Stimulated activated CD4-positive, alpha-beta T cell treated with anti-CD3 and anti-CD28 coated beads, Interleukin-4, amount 100 ng/mL, for 48 hours (primary cell): ENCODE measurements at places on chromosomes 12 and 14.

GRCh38 chr12:120479458-120479857, 9.9 kb upstream of the SRSF9 start:
- DNase-seq, result no peak

GRCh38 chr14:100651999-100652508, 64.8 kb upstream of the BEGAIN start:
- no peak for DNase-seq

DNA sequence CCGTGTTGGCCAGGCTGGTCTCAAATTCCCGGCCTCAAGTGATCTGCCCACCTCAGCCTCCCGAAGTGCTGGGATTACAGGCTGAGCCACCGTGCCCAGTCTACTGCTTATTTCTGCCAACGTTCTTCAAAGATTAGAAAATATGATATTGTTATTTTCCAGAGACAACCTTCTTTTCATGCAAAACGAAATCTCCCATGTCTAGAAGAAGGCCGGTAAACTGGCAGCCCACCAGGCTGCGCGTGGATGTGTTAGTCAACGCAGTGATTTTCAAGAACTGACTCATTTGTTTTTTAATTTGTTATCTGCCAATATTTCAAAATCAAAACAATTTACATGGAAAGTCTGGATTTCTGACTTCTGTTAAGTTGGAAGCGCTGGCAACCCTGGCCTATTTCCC, 169.6 kb downstream of the RIMBP2 start:
- DNase-seq, result no peak

GRCh38 chr12:46404225-46404631, 31.7 kb upstream of the SLC38A2 start:
- DNase-seq, result no peak

- DNase-seq, result no peak
These were observed 80.9 kb downstream of the SLC41A2 start for GRCh38 chr12:104877103-104877705.

- DNase-seq, result no peak
These were observed 1157.2 kb downstream of the TMEM121 start for GRCh38 chr14:106683631-106684030.

GRCh38 chr12:54082397-54082892, 28.8 kb downstream of the HOXC4 start:
- DNase-seq, result no peak

DNA sequence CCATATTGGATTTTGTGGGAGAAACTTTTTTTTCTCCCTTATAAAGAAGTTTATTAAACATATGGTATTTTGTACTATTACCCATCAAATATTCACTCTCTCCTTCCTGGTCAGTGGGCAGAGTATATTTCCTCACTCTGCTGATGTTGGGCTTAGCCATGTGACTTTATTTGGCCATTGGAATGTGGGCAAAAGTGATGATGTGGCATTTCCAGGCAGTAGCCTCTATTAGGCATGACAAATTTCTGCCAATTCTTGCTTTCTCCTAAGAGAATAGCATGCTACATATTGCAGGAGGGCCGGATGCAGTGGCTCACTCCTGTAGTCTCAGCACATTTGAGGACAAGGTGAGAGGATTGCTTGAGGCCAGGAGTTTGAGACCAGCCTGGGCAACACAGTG, 24.4 kb upstream of the WSCD2 start:
- DNase-seq, result no peak

DNA sequence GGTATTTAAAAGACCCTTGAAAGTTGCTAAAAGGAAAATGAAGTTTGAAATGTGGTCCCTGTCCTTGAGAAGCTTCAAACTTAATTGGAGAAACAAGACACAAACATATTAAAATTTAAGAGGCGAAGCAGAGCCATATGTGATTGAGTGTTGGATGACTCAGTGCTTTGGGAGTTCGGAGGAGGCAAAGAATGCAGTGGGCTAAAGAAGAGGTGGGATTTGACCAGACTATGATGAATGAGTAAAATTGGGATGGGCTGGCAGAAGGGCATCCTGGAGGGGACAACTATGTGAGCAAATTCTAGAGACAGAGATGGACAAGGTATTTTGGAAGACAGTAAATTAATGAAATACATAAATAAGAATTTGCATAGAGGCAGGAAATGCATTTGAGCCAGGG, 358.6 kb downstream of the EGLN3 start:
- no peak for DNase-seq

DNA sequence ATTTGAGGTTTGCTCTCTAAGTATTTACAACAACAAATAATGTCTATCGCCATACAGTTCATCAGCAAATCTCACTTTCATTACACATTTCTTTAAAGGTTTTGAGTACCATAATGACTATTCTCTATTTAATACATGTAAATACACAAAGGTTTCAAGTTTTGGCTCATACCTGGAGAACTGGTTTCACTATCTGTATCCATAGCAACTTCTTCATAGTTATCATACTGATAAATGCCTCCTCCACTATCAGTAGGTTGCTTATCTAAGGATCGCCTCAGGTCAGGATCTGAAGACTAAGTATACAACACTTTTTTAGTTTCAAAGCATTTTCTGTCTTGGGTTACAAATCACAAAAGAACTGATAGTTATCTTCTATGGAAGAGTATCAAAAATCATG, 21.4 kb downstream of the ZFC3H1 start:
- no peak for DNase-seq

DNA sequence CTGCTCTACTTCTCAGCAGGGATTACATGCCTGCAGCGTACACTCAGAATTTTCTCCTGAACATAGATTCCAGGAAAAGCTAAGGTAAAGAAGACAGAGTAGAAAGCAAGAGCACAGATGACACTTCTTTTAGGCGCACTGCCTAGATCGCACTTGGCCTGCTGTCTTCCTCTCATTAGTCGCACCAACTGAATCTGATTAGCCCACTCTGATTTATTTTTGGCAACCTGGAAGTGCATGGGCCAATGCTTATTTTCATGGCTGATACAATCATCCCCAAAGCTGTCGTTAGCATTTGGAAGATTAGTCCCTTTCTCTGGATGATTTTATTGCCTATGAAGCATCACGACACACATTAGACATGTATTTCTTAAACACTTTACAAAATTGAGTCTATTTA, 152.5 kb downstream of the PTPRO start:
- no peak for DNase-seq

DNA sequence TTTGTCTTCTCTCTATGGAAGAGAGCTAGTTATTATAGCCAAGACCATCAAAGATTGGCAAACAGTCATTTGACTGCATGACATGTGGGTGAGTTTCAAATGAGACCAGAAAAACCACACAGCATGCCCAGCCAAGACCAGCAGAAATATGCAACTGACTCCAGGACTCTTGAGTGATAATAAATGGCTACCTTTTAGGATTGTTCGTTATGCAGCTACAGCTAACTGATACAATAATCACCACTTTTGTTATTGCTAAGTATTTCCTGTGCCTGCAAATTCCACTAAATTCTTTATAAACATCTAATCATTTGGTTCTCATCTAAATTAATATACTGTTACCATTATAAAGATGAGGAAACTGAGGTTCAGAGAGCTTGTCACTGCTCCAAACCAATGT, 528.4 kb upstream of the TBX3 start:
- DNase-seq, result no peak

DNA sequence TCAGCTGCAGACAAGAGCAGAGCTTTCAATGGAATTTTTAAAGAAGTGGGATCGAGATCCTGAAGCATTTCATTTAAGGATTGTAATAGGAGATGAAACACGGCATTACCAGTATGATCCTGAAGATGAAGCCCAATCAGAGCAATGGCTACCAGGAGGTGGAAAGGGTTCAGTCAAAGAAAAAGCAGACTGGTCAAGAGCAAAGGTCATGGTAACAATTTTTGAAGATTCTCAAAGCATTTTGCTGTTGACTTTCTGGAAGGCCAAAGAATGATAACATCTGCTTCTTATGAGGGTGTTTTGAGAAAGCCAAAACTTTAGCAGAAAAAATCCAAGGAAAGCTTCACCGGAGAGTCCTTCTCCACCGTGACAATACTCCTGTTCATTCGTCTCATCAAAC, 204.3 kb upstream of the EEA1 start:
- DNase-seq, result no peak
